Umbilical cord (tissue), 2 donors: ENCODE measurements at places on chromosomes 3 and 15.

DNA sequence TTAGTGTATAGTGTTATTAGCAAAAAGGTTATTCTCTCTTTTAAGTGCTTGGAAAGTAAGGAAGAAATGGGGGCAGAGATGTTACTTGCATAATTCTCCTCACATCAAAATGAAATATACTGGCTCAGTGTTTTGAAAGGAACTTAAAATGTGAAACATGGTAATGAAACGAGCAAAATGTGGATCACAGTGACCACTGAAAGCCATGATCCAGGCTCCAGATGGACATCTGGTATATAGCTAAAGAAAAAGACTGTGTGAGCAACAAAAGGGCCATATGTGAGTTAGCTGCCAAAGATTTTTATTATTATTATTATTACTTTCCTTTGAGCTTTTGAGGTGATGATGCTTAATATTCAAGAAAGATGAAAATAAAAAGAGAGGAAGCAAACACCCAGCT lies 89.6 kb downstream of the GAP43 start:
- no peak for DNase-seq

DNA sequence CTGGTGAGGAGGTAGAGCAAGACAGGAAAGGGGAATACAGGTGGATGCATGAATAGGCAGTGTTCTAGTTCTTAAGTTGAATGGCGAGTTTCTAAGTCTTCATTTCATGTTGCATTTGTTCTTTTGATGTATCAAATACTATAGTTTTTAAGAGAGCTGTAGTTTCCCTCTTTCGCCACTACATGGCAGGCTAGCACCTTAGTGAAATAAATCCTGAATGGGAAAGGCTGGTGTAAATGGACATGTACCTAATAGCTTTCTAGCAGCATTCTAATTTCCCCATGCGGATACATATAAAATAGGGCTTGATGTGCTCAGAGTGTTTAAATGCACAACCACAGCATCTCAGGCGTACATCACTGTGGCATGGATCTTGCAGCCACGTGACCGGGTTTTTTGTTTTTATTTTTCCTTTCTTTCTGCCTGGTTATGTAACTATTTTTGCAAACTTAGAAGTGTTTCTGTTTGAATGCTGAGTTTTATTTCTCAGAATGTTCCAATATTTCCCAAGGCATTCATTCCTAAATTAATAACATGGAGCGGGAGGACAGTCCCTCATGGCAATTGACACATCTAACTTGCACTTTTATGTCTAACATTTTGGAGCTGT lies 23.5 kb upstream of the CLN6 start:
- peak; percentile 84 for DNase-seq

DNA sequence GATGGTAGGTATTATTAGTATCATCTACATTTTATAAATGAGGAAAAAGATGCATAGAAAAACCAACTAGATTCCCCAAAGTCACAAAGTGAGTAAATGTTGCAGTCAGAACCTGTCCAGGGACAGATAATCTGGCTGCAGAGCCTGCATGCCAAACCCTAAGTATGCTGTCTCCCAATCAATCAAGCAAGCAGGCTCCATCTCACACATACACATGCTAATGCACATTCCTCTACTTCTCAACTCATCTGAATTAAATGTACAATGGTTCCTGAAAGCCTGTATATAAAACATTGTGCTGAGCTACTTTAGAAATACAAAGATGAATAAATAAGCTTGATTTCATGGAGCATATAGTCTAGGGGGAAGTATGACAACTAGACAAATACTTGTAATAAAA lies 101.0 kb downstream of the CBLB start:
- DNase-seq = no peak

GRCh38 chr15:83570756-83571155 lies 83.2 kb upstream of the ADAMTSL3 start:
- no peak for DNase-seq

- no peak for DNase-seq
These were observed 560.3 kb upstream of the NR2F2 start for GRCh38 chr15:95770196-95770595.

DNA sequence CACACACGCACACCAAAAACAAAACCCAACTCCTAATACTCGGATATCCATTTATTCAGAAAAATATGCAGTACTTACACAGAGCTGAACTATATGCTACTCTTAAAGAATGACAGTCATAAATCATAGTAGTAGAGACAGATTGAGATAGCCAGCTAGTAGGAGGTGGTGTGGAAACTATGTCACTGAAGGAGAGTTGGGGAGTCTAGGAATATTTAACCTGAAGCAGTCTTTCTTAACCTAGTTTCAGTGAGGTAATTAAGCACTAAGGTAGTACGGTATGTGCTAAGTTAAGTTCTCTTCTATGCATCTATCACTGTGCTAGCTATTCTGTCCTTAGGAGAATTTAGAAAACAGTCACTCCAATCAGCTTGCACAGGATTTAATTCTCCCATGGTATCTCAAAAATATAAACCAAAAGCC lies 54.2 kb downstream of the ANKRD28 start:
- DNase-seq = no peak

DNA sequence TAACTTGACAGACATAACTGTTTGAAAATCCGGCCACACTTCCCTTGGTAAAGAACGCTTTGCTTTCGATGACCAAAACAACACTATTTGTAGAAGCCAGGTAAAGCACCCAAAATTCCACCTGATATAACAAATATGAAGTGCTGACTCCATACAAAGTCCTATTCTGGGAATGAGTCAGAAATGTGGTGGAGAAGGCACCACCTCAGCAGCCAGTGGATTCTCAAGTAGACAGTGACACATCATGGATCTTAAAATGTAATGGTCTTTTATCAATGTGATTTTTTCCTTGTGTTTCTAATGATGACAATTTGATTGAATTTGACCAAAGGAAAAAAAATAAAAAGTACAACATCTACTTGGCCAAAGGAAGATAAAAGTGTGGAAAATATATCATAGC lies 135.0 kb upstream of the WNT5A start:
- no peak for DNase-seq
